ENCODE measurements at places on chromosomes 4 and X.

GRCh38 chr4:100781435-100781834 is 263.6 kb upstream of the EMCN start:
- H3K4me3 ChIP-seq = no peak overlapping the region
- no peaks in the 10 kb centered on the region for H3K4me1 ChIP-seq
- no peak overlapping the region for H3K27ac ChIP-seq
- DNase-seq = no peak
- H3K27me3 ChIP-seq = no peaks in the 10 kb centered on the region
- no peaks in the 10 kb centered on the region for H3K36me3 ChIP-seq

- no peak overlapping the region for H3K4me3 ChIP-seq
- DNase-seq = peak; percentile 40
- H3K4me1 ChIP-seq = no peaks in the 10 kb centered on the region
- H3K27ac ChIP-seq = no peak overlapping the region
These were observed 342.7 kb upstream of the PABPC4L start for GRCh38 chr4:134544303-134544770.

DNA sequence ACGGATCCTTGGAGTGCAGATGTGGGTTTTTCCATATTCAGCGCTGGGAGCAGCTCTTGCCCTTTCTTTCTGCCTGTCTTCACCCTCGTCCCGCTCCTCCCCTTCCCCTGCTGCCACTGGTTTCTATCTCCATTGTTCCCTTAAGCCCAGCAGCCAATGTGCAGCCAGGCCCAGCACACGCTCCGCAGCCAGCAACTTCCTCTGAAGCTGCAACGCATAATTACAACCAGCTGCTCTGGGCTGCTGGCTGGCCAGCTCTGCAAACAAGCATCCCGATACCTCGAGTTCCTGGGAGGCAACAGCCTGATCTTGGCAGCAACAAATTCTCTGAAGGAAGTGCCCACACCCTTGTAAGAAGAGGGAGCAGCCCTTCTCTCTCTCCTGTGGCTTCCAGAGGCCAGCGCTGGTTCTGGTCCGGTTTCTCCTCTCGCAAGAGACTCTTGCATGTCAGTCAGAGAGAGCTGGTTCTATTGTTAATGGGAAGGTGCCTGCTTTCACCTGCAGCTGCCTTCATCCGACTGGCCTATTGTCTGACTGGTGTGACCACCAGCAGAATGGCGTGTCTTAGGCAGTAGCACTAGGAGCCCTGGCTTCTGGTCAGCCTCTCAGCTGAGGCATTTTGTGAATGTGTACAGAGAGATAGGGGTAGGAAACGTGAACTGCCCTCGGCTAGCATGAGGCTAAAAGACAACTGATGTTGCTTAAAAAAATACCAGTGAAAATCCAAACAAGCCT is 83.8 kb upstream of the MAML3 start:
- H3K36me3 ChIP-seq = no peaks in the 10 kb centered on the region
- DNase-seq = peak; percentile 46
- H3K4me3 ChIP-seq = peak overlapping the region; percentile 35
- peak overlapping the region; percentile 24 for H3K27ac ChIP-seq
- H3K27me3 ChIP-seq = no peaks in the 10 kb centered on the region

DNA sequence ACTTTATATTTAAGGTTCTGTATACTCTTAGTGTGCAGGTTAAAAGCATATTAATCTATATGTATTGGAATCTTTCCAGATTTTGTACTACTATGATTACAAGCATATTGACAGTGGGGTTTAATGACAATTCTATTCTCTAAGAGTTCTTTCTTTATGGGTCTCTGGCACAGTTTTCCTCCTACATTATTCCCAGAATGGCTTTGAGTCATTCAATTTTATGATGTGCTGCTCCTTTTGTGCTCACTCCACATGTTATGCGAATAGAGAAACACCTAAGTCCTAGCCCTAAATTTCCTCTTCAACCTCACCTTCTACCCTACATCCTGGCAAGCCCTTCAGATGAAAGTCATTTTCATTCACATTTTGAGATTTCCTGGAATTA is 209.9 kb upstream of the DIAPH2 start:
- H3K4me1 ChIP-seq = no peaks in the 10 kb centered on the region
- no peaks in the 10 kb centered on the region for H3K36me3 ChIP-seq
- H3K27me3 ChIP-seq = peaks cover 31% of the 10 kb centered on the region
- H3K4me3 ChIP-seq = no peak overlapping the region
- no peak for DNase-seq

- H3K27ac ChIP-seq = no peak overlapping the region
- H3K27me3 ChIP-seq = peaks cover 2% of the 10 kb centered on the region
- no peak overlapping the region for H3K4me3 ChIP-seq
- H3K36me3 ChIP-seq = no peaks in the 10 kb centered on the region
- peaks cover 5% of the 10 kb centered on the region for H3K4me1 ChIP-seq
These were observed 7.6 kb downstream of the TIGD4 start for GRCh38 chr4:152771741-152772533.

GRCh38 chr4:121989715-121990114 is 37.9 kb upstream of the TRPC3 start:
- peaks cover 8% of the 10 kb centered on the region for H3K4me1 ChIP-seq
- no peak overlapping the region for H3K27ac ChIP-seq
- peaks cover 16% of the 10 kb centered on the region for H3K27me3 ChIP-seq
